NCI-H2081 treated with DMSO at 0.1 percent for 48 hours (cell line): ENCODE measurements at places on chromosomes 5 and 9.

DNA sequence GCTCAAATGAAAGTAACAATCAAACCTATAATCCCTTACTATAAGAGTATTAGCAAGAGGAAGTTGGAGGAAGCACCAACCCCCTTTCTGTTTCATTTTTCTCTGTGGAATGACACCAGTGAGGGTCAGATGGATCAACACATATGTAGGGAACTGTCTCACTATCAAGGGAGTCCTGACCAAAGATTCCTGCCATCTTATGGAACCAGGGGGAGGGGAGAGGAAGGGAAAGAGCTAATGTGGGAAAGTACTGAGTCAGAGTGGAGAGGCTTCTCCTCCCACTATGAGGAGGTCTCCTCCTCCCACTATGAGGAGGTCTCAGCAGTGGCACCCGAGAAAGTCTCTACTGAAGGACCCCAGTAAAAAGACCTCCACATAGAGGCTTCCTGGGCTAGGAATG lies 73.3 kb upstream of the PCSK1 start:
- no peak for DNase-seq

GRCh38 chr9:131194762-131195161 lies 69.4 kb downstream of the NUP214 start:
- DNase-seq = no peak

DNA sequence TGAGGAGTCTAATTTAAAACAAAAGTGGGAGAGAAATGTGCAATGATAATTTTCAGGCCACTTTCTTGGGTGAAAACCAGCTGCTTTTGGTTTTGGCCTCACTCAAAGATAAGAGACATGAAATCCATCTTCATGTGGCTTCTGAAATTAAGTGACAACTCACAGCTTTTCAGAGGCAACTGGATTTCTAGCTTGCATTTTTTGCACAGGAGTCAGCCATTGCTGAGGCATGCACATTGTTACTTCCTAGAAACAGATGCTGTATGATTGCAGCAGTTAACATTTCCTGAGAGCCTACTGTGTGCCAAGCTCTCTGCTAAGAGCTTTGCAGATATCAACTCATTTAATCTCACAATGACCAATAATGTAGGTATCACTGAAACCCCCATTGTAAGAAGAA lies 562.6 kb downstream of the NR2F1-AS1 start:
- no peak for DNase-seq

DNA sequence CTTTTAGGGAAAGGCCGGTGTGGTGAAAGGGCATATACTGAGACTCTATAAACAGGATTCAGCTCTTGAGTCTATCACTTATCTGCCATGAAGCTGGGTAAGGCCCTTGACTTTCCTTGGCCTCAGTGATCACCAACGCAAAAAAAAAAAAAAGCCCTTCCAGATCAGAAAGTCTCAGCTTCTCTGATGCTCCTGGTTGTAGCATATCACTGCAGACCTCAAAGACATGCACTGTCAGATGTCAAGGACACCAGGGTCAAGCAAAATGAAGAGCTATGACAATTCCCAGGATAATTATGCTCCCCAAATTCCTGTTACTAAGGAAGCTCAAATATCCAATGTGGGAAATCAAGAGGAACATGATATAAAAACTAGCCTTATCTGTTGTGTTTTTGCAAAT lies 68.3 kb upstream of the IFNE start:
- DNase-seq = no peak

DNA sequence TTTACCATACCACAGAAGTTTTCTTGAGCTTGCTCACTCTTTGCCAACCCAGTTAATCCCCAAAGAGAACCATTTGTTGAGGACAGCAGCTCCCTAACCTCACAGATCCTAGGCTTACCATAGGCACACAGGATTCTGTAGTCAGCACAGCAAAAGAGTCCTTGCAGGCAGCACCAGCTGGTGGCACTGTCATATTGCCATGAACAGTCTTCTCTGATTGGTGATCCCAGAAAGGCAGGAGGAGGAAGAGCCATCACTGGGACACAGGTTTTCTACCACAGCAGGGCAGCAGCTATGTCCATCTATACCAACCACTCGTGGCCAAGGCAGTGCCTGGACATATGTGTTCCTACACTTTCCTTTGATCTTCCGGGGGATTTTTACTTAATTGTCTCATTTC lies 297.1 kb upstream of the CD180 start:
- DNase-seq = peak; percentile 1

- no peak for DNase-seq
These were observed 27.2 kb upstream of the NOTCH1 start for GRCh38 chr9:136572828-136573625.

GRCh38 chr5:142063878-142064331 lies 44.7 kb upstream of the NDFIP1 start:
- DNase-seq = peak; percentile 33

DNA sequence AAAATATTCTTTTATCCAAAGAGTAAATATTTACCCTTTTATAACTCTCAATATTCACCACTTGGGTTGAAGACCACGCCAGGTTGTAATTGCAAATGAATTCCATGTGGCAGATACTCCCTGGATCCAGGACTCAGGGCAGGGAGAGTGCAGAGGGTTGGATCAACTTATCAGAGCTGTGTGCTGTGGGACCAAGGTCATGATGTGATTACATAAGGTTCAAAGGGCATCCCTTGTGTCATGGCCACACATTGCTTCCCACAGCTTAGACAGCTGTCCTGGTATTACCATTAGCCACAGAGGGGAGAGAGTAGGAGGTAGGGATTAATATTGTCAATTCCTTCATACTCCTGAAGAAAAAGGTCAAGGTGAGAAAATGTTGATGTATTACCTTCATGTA lies 133.9 kb downstream of the JAKMIP2 start:
- DNase-seq = no peak

GRCh38 chr9:133848471-133849109 lies 110.4 kb upstream of the SARDH start:
- no peak for DNase-seq

DNA sequence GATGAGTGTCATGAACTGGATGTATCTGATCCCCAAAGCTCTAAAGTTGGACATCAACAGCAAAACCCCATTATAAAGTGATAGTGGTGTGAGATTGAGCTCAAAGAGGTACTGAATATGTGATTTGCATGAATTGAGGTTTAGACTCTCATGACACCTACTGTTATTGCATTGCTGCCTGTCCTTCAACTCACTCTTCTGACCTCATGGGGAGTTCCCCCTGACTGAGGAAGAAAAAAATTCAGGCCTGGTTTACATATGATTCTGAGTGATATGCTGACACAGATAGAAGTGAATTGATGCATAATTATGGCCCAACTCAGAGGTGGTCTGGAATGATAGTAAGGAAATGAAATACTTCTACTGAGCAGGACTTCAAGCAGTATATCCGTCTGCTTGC lies 76.2 kb upstream of the CHD1 start:
- no peak for DNase-seq

- DNase-seq = no peak
These were observed 34.1 kb downstream of the HMGXB3 start for GRCh38 chr5:150034662-150035061.

- DNase-seq = no peak
These were observed 371.1 kb upstream of the GRAMD2B start for GRCh38 chr5:126052120-126052519.

GRCh38 chr9:131934673-131935072 lies 145.0 kb downstream of the MED27 start:
- DNase-seq = no peak

- DNase-seq = no peak
These were observed 99.3 kb downstream of the KCNIP1 start for GRCh38 chr5:170603109-170603508.

GRCh38 chr5:107373549-107374263 lies 297.0 kb downstream of the EFNA5 start:
- DNase-seq = no peak

GRCh38 chr9:130794923-130795495 lies 40.0 kb upstream of the ABL1 start:
- DNase-seq = no peak

- no peak for DNase-seq
These were observed 56.0 kb upstream of the ZNF354A start for GRCh38 chr5:178786417-178786816.

- no peak for DNase-seq
These were observed 34.8 kb downstream of the RAI14 start for GRCh38 chr5:34690898-34691297.

DNA sequence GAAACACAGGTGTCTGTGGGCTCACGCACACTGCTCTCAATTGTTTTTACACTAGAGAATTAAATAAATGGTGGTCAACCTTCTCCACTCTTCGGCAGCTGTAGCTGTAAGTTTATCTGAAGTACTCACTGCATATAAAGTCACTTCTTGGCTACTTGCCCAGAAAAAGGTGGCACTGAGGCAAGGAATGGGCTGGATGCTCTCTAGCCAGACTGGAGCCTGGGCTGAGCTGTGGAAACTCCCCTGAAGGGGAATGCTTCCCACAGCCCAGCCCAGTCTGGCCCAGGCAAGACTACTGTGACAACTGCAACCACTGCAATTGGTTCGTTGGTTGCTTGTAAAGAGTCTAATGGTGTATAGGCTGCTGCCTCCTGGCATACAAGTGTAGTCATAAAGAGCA lies 4.5 kb downstream of the LEAP2 start:
- no peak for DNase-seq

DNA sequence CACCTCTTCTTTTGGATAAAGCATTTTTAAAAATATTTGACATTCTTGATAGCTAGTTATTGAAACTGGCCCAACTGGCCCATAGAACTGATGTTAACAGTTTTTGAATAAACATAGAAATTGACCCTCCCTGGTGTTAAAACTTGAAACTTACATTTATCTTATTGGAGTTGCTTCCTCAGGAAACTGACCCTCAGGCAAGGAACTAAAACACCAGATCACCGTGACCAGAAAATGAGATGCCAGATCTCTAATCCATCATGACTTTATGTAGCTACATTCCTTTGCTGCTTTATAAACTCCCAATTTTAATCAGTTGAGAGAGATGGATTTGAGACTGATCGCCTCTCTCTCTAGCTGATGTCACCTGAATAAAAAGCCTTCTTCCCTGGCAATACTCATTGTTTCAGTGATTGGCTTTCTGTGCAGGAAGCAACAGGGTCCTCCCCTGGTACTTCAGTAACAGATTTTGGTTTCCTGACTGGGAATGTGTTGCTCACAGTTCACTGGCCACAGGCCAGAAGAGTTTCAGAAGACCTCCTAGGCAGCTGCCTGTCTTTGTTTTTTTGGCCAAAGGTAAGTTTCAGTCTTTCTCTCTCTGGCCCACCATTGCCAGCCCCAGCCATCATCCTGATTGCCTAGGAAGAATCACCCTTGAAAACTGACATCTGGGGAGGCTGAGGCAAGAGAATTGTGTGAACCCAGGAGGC lies 212.4 kb downstream of the DTWD2 start:
- DNase-seq = no peak

GRCh38 chr5:148033134-148033533 lies 30.6 kb upstream of the SPINK5 start:
- DNase-seq = no peak

- DNase-seq = no peak
These were observed 77.0 kb downstream of the DCP2 start for GRCh38 chr5:113053511-113053995.

GRCh38 chr9:90867101-90867500 lies 65.5 kb downstream of the SYK start:
- no peak for DNase-seq
